ENCODE measurements at places on chromosomes 5 and 9.

DNA sequence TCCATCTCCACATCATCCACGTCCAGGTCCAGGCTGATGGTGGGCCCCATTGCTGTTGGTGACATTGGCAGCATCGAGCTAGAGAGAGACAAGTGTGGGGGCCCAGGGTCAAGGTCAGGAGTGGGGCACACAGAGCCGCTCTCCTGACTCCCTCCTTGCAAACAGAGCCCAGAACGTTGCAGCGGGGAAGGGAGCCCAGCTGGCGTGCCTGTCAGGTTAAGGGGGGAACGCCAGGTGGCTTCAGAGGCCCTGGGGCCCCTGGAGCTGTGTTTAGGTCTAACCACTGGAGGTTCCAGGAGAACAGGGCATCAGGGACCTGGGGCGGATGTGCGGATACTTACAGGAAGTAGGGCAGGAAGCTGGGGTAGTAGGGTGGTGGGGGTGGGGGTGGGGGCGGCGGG is 7.5 kb downstream of the RNF44 start:
- no peak for DNase-seq

- no peak for DNase-seq
Measured at GRCh38 chr5:110255194-110255593, 471.3 kb downstream of the TMEM232 start.

DNA sequence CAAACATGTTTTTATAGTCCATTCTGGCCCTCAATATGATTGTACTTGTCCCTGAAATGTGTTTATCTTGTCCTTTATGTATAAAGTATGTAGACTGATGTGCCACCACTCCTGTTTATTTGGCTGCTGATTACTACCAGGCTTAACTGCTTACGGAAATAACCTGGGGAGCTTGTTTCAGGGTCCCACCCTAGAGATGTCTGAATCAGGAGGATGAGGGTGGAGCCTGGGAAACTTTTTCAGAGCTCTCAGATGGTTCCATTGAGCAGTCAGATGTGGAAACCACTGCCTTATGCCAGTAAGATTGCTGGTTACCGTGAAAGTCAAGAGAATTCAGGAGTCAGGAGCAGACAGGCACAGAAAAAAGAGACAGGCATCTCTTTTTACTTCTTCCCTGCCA is 19.2 kb downstream of the SLC23A1 start:
- DNase-seq: no peak

- no peak for DNase-seq
Measured at GRCh38 chr5:19923742-19924141, 64.3 kb downstream of the CDH18 start.

- no peak for DNase-seq
Measured at GRCh38 chr9:136902259-136902821, 16.0 kb downstream of the TRAF2 start.

GRCh38 chr9:91433180-91433579 is 9.5 kb upstream of the NFIL3 start:
- no peak for DNase-seq

DNA sequence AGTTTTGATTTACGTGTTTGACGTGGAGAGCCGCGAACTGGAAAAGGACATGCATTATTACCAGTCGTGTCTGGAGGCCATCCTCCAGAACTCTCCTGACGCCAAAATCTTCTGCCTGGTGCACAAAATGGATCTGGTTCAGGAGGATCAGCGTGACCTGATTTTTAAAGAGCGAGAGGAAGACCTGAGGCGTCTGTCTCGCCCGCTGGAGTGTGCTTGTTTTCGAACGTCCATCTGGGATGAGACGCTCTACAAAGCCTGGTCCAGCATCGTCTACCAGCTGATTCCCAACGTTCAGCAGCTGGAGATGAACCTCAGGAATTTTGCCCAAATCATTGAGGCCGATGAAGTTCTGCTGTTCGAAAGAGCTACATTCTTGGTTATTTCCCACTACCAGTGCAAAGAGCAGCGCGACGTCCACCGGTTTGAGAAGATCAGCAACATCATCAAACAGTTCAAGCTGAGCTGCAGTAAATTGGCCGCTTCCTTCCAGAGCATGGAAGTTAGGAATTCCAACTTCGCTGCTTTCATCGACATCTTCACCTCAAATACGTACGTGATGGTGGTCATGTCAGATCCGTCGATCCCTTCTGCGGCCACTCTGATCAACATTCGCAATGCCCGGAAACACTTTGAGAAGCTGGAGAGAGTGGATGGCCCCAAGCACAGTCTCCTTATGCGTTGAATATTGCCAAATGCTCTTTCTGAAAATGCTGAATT is 850 bp downstream of the RRAGA start:
- no peak for DNase-seq

GRCh38 chr5:123559434-123559775 is 47.4 kb downstream of the CSNK1G3 start:
- DNase-seq: no peak

DNA sequence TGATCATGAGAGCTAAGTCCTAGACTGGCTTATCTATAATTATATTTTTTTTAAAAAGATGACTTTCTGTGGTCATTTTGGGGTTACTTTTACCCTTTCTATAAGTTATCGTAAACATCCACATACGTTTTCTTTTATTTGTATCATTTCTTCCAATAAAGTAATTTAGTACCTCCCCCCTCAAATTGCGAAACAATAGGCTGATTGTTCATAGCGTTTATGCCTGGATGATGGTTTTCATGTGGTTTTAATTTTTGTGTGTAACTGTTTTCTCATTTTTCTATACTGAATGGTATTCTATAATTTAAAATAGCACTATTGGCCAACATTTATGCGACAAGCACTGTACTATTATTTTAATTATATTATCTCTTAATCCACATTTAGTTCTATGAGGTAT is 44.5 kb downstream of the SMC5 start:
- DNase-seq: no peak

- no peak for DNase-seq
Measured at GRCh38 chr5:18455521-18455920, 821.3 kb downstream of the TAF11L14 start.

GRCh38 chr9:100309992-100310391 is 42.8 kb downstream of the TEX10 start:
- DNase-seq: no peak

- no peak for DNase-seq
Measured at GRCh38 chr9:28542928-28543327, 969.6 kb upstream of the C9orf72 start.

GRCh38 chr5:74209571-74209970 is 431.0 kb downstream of the ENC1 start:
- no peak for DNase-seq

DNA sequence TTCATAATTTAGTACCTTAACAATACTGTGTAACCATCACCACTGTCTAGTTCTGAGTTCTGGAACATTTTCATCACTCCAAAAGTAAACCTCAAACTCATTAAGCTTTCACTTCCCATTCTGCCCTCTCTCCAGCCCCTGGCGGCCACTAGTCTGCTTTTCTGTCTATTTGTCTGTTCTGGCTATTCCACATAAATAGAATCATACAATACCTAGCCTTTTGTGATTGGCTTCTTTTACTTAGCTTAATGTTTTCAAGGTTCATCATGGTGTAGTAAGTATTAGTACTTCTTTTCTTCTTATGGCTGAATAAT is 138.7 kb downstream of the RAPGEF6 start:
- peak; percentile 11 for DNase-seq

- no peak for DNase-seq
Measured at GRCh38 chr5:156552855-156553358, 225.9 kb downstream of the SGCD start.

DNA sequence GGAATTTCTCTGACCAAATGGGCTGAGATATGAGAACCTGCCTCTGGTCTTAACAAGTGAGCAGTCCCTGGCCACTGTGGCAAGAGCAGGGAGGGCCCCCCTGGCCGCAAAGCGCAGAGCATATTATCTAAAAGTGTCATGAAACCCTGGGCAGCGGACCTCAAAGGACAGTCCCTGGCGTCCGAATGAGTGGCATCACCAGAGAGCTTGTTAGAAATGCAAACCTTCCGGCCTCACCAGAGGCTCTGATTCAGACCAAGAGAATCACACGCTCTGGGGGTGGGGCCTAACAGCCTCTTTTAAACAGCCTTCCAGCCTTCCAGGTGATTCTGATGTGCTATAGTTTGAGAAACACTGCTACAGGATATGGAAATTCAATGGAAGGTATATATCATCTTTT is 10.9 kb downstream of the PTPN3 start:
- DNase-seq: no peak

DNA sequence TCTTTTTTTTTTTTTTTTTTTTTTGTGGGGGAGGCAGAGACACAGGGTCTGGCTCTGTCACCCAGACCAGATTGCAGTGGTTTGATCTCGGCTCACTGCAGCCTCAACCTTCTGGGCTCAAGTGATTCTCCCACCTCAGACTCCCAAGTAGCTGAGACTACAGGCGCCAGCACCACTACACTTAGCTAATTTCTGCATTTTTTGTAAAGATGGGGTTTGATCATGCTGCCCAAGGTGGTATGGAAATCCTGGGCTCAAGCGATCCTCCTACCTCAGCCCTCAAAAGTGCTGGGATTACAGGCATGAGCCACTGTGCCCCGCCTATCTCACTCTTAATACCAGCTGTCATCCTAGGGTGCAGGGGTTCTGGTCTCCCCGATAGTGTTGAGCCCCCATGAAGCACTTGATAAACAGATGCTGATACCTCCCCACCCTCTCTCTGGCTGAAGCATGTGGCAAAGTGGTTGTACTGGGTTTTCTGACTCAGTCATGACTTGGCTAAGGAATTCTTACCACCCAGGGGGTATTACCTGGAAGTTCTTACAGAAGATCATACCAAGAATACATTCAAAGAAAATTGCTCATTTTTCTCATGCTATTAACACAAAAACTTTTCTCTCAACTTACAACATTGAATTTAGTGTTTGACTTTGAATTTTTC is 110.2 kb upstream of the DAPK1 start:
- DNase-seq: no peak

DNA sequence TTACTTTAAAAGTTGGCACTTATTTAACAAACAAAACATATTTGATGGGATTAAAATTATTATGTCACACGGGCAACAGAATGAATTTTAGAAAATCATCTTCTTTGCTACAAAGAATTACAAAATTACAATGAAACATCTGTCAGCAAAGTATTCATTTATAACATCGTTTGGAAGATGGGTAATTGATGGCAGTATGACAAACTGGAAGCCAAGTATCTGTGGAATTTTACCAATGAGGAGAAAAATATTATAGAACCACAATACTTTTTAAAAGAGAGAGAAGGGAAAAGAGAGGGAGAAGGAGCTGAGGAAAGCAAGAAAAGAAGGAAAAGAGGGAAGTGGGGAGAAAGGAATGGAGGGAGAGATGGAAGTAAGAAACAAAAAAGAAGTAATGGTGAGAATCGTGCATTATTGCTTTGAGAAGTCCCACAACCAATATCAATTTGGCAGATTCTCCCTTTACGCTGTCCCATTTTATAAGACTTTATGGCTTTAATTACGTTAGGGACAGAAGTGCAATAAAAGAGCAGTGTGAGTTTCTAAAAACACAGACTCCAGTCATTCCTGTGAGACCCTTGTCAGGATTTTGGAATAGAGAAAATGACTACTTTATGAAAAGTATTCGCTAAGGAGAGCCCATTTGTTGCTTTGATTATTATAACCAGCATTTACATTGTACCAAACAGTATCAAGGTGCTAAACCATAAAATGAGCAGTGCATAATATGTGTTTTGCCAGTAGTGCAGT is 76.7 kb downstream of the LURAP1L start:
- no peak for DNase-seq

- DNase-seq: no peak
Measured at GRCh38 chr5:54861212-54861894, 124.0 kb downstream of the ESM1 start.
